Endothelial cell (in vitro differentiated cells): ENCODE measurements at places on chromosomes 13 and 19. TPM values are rescaled to one million over a fixed set of nuclear protein-coding genes. Genes with fewer than 3 reads are reported as not detected.

DNA sequence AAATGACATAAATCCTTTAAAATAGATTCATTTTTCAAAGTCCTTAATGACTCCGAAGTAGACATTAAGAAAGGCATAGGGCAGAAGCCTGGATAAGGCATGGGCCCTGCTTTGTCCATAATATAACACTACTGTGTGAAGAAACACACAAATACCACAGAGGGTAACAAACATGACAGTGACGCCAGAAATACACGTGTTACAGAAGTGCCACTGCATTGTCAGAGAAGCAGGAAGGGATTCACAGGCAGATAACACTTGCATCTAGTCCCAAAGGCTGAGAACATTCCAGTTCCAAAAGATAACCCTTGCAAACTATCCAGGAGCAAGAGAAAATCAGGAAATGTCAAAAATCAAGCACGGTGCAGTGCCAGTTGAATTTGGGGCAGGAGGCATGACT lies 633.2 kb downstream of the LIG4 start:
- DNase-seq, result no peak

The ZNF541 gene
- not detected for total RNA-seq

DNA sequence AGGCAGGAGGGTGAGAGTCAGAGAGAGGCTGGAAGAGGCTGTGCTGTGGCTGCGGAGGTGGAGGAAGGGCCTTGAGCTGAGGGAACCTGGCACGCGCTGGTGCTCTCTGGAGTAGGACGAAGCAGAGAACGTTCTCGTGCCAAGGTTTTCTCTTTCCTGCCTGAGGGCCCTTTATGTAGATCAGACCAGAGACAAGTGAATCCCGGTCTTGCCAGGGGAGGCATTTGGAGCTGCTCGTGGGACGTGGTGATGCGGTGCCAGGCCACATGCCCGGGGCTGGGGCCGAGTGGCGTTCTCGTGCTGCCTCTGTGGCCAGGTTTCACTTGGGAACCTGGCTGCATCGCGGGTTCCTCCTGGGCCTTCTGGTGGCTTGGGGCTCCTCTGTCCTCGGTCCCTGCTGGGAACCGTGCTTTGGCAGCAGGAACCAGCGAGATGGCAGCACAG lies 54.2 kb downstream of the KDM4B start:
- no peak for DNase-seq

GRCh38 chr13:48749699-48750473 lies 96.2 kb downstream of the CYSLTR2 start:
- peak; percentile 58 for DNase-seq

DNA sequence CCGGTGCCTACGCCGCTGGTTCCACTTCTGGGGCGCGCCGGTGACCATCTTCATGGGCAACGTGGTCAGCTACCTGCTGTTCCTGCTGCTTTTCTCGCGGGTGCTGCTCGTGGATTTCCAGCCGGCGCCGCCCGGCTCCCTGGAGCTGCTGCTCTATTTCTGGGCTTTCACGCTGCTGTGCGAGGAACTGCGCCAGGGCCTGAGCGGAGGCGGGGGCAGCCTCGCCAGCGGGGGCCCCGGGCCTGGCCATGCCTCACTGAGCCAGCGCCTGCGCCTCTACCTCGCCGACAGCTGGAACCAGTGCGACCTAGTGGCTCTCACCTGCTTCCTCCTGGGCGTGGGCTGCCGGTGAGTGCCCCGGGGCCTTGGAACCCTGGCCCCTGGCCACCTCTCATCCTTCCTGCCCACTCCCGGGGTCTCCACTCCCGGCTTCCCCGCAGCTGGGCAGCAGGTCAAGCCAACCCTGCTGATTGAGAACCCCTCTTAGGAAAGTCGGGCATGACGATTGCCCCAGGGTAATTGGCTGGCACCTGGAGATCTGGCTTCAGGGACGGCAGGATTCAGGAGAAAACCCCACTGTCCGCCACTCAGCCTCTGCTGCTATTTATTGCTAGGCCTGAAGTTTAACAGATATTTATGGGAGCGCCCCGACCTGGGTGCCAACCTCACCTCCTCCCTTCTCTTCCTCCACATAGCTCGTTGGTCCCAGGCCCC lies 39.1 kb downstream of the TRPM4 start:
- no peak for DNase-seq

DNA sequence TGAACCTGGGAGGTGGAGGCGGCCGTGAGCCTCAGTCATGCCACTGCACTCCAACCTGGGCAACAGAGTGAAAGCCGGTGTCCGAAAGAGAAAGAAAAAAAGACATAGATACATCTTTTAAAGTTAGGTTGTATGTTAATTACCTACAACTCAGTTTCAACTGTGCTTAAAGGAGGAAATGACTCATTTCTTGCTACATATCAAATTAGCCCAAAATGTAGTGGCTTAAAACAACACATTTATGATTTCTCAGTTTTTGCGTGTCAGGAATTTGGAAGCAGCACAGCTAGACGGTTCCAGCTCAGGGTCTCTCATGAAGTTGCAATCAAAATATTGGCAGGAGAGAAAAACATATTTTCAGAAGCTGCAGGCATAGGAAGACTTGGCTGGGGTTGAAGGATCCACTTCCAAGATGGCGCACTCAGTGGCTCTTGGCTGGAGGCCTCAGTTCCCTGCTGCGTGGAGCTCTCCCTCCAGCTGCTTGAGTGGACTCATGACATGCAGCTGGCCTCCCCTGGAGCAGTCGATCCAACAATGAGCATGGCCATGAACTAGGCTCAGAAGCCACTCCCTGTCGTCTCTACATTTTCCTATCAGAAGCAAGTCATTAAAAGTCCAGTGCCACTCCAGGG lies 7.1 kb downstream of the LDLR start:
- no peak for DNase-seq

GRCh38 chr19:1199531-1199930 lies 6.0 kb upstream of the STK11 start:
- no peak for DNase-seq

DNA sequence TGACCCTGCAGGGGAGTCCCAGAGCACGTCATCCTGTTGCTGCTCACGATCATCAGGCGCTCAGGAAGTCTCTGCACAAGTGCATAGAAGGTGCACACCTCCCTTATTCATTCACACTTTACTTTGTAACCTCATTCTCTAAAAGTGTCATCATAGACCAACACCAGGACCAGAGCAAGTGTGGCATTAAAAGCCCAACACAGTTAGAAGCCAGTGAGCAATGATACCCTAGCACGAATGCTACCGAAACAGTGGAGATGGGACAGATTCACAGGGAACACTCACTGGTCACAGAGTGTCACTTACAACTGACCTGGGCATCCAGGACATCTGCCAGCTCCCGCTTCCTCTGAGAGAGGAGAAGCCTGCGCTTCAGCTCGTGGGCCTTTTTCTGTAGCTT lies 17.0 kb downstream of the HAUS8 start:
- no peak for DNase-seq

- peak; percentile 92 for DNase-seq
Measured at GRCh38 chr19:48398375-48399235, 5.1 kb downstream of the GRIN2D start.

- no peak for DNase-seq
Measured at GRCh38 chr13:79492313-79492798, 11.4 kb downstream of the NDFIP2 start.

The TPP2 gene
- total RNA-seq, result 91.2 TPM

DNA sequence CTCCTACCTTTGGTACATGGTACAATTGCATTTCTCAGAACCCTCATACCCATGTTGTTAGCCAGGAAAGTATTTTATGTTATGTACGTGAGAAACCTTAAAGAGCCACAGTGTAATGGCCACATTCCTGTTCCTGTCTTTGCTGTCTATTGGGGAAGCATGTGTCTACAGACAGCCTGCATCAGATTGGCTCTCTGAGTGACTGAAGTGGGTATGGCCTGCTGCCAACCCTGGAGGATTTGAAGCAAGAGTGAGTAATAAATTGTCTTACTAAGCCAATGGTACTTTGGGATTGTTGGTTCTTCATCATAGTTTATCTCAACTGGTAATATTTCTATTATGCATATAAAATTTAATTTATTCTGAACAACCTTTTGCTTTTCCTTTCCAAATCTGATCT lies 574.1 kb downstream of the LMO7 start:
- no peak for DNase-seq

GRCh38 chr19:54473071-54473891 lies at the start of gene CDC42EP5:
Gene CDC42EP5 (minus strand): TSS chr19:54473296. CDS start chr19:54465547, 7,749 bp downstream.
- peak; percentile 40 for DNase-seq

The LRP3 gene
- 5.4 TPM for total RNA-seq

- DNase-seq, result no peak
Measured at GRCh38 chr13:33543089-33543459, 257.5 kb upstream of the STARD13 start.

- DNase-seq, result no peak
Measured at GRCh38 chr13:25541434-25542123, 169.8 kb downstream of the ATP8A2 start.

The ZNF709 gene
- total RNA-seq, result 6.6 TPM

The SAMD4B gene
- total RNA-seq, result 127 TPM

The KLK10 gene
- total RNA-seq, result 11.1 TPM

DNA sequence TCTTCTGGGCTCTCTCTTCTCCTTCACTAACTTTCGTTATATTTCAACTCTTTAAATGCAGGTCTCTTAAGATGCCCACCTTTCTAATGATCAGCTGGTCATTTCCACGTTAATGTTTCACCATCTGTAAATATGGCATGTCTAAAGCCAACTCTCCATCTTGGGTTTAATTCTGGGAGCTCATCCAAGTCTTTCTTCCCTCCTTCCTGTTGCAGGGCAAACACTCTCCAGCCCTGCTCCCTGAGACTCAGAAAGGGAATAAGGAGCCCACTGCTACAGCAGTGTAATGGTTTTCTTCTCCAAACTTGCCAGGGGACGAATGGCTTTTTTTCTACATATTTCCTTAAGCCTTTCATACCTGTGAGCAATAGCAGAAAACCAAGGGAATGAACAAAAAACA lies 73.3 kb upstream of the SOX1 start:
- no peak for DNase-seq

The AKT1S1 gene
- total RNA-seq, result 48.2 TPM

- no peak for DNase-seq
Measured at GRCh38 chr19:15296841-15297415, 35.4 kb downstream of the BRD4 start.

The OCEL1 gene
- total RNA-seq, result 16.5 TPM

- no peak for DNase-seq
Measured at GRCh38 chr13:111005808-111006505, 91.1 kb upstream of the ANKRD10 start.

- no peak for DNase-seq
Measured at GRCh38 chr19:16143399-16144215, at the start of gene HSH2D. Gene HSH2D (plus strand): TSS chr19:16143685. CDS start chr19:16148751, 5,066 bp downstream.

The TEX29 gene
- total RNA-seq, result 0.54 TPM

The SWSAP1 gene
- total RNA-seq, result 3.3 TPM

The UBE2S gene
- total RNA-seq, result 56.2 TPM

GRCh38 chr19:50326101-50326664 lies 3.0 kb downstream of the KCNC3 start:
- no peak for DNase-seq

- DNase-seq, result no peak
Measured at GRCh38 chr19:35612224-35612558, 344 bp upstream of the HAUS5 start.

DNA sequence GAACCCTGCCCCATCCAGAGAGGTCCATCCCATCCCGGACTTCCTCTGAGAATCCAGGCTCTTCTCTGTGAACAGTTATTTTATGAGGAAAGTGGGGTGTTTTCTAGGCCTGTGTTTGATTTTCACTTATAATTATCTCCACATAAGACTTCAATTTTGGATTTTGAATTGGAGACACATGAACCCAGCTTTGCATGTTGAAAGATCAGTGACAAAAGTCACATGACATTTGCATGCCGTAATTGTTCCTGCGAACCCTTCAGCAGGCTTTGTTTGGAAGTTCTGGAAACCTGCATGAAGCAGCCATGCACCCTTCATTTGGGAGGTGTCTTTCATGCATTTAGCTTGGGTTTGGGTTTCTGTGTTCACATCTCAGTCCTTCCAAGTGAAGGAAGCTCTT lies 44.9 kb upstream of the ZNF536 start:
- DNase-seq, result no peak

The ZNF497 gene
- 3.6 TPM for total RNA-seq

The IFI30 gene
- total RNA-seq, result not detected

DNA sequence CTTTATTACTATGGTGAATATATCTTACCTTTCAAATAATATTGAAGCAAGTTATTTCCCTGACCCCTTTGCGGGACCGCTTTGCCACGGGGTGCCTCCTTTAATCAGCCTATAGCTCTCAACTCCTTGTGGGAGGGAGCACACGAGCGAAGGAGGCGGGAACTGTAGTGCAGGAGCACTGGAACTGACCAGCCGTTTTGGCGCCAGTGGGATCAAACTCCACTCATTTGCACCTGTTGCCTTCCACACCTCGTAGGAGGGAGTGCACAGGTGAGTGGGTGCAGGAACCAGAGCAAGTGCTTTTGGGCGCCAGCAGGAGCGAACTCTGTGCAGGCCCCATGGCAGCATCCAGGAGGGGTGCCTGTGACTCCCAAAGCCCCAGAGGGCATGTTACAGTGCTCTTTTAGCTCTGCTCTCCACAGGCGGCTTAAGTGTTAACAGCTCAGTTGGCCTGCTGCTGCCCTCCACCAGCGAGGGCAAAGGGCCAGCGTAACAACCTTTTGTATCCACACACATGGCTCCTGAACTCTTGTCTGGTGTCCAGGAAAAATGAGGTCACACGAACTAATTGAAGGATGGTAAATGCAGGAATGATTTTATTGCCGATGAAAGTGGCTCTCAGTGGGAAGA lies 206.9 kb downstream of the GGACT start:
- no peak for DNase-seq

The SMIM24 gene
- total RNA-seq, result not detected
